ENCODE measurements at places on chromosomes 6 and 20.

DNA sequence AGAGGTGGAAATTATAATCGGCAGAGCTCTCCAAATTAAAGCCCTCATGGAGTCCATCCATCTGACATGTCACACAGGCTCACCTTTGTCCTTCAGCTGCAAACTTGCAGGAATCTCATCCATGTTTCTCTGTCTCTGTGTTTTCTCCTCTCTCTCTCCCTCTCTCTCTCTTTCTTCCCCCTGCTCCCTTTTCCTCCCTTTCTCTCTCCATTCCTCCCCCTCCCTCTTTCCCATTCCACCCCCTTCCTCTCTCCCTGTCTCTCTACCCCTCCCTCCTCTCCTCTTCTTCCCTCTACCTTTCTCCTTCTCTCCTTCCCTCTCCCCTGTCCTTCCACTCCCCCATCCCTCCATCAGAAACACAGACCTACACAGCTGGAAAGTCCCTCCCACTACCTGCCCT, 6.8 kb downstream of the NCR2 start:
- no peak for DNase-seq

DNA sequence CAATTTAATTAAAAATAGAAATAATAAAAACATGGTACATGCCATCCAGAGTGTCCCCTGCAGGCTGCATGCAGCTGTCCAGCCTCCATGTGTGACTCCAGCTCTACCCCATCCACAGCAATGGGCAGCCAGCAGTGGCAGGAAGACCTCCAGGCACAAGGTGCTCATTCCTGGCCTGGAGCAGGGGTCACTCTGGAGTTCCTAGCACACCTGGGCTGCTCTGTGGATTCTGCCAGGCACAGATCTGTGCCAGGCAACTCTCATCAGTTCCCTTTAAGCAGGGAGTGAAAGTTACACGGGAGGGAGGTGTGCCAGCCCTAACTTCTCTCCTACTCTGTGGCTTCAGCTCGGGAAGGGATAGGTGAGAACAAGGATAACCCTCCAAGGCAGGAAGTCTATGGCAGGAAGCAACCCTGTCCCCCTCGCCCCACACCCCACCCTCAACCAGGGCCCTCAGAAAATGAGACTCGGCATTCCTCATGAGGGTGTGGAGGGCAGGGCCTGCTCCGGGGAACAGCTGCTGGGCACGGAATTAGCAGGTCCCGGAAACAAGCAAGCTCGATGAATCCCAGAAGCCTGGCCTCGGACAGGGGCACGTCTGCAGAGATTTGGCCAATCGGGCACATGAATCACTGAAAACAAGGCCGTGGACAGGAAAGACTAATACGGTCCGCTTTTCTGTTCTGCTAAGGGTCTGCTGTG, 10.0 kb downstream of the JPH2 start:
- no peak for DNase-seq

- no peak for DNase-seq
Observed at GRCh38 chr6:110882824-110883554, 8.4 kb downstream of the AMD1 start.

GRCh38 chr6:4133941-4134838, 1.2 kb downstream of the ECI2 start:
- DNase-seq = no peak

- DNase-seq = no peak
Observed at GRCh38 chr6:133108419-133108818, 132.7 kb upstream of the EYA4 start.

DNA sequence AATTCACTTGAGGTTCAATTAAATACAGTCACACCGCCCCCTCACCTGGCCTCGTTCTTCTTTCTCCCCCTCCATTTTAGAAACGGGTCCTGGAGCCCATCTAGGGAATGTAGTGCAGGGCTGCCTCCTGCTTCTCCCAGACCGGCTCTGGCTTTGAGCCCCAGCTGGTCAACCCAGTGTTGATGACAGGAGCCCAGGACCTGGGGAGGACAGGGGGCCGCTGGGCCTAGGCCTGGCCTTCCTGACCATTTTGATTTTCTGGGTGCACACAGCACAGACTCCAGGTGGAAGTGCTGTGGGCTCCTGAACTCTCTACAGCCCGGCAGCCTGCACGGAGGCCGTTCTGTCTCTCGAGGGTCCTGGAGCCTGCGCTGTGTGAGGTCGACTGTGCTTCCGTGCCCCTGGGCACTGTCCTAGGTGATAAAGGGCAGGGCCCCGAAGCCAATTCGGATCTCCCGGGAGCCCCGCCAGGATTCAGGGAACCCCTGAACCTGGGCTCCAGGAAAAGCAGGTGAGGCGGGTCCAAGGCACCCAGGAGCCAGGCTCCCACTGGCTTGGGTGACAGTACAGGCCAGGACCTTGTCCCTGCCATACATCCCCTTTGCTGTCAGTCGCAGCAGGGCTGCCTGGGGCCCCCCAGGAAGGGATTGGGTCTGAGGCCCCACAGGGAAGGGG, 23.3 kb downstream of the NPEPL1 start:
- DNase-seq = no peak

- DNase-seq = no peak
Observed at GRCh38 chr6:12476484-12476883, 186.3 kb downstream of the EDN1 start.

DNA sequence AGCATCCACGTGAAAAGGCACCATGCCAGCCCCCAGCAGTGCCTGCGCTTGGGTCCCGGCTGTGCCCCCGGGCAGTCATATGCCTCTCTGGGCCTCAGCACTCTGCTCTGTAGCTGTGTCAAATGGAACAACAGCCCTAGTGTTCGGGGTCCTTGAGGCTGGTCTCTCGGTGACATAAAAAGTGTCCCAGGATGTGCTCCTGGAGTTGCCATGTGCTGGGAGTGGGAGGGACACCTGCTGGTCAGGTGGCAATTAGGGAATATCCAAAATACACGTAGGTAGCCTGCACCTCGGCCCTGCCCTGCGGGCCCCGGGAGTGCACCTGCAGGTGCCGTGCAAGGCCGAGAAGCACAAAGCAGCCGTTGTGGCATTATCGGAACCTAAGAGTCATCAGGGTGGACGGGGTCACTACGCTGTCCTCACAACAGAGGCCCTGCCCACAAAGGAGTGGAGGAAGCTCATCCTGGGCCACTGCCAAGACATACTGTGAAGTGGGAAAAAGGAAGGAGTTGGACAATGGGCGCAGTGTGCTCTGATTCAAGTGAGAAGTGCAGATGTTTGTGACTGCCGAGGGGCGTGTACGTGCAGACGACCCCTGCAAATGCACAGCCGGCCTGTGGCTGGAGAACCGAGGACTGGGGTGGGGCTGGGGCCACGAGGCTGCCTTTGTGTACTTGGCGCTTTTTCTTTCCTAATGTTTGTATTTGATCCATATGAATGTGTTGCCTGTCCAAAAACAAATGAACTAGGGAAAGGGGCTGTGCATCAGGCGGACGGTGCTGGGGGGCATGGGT, 24.6 kb downstream of the SLCO4A1 start:
- no peak for DNase-seq

DNA sequence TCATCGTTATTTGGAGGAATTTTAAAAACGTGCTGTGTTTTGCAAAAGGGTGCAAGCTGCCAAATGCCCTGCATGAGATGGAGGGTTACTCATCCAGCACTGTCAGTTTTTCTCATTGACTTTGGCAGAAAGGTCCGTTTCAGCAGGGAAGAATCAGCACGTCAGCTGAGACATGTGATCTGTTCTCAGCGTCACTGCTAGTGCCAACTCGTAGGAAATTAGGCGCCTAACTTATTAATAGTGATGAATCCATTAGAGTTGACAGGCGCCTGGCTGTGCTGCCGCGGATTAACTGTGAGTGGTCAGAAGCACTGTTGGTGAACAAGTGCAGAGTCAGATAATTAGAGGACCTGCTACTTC, 175.5 kb upstream of the FOXQ1 start:
- DNase-seq = no peak

GRCh38 chr6:158826819-158827501, 7.8 kb upstream of the EZR start:
- no peak for DNase-seq

GRCh38 chr20:4830259-4830658, 108.5 kb downstream of the PRND start:
- no peak for DNase-seq

DNA sequence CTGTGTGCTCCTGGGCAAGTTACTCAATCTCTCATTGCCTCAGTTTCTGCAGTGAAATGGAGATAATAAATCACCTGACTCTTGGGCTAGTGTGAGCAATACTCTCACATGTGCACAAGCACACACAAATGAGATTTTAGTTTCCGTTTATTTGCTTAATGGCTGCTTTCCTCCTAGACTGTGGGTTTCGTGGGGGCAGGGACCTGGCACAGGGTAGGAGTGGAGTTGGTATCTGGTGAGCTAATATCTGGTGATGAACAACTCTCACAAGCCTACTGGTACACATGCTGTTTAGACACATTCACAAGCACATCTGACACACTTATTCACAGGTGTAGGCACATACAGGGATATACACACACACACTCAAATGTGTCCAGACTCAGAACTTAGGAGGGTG, 73.8 kb downstream of the TOX2 start:
- no peak for DNase-seq

DNA sequence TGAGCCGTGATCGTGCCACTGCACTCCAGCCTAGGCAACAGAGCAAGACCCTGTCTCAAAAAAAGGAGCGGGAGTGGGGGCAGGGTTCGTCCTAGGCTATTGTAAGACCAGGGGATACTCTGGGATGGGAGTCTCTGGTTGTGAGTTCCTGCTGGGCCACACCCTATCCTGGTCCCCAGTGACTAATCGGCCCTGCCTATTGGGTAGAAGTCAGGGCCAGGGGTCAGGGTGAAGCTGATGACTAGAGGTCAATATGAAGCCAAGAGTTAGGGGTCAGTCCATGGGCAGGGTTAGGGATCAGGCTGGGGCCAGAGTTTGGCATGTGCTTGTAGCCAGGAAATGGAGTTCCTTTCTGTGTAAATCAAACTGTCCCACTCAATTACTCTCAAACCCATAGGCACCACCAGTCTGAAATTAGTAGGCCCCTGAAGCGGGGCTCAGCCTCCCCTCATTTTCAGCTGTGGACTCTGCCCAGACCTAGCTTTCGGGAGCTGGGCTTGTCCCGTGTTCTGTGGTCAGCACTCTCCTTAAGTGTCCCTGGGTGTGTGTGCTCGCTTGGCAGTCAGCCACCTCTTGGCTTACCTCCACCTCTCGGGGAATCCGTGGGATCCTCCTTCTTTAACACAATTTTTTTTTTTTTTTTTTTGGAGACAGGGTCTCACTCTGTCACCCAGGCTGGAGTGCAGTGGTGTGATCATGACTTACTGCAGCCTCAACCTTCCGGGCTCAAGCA, 1.8 kb downstream of the HSPA12B start:
- DNase-seq = no peak
